ENCODE measurements at places on chromosomes 16 and 17. TPM values are rescaled to one million over a fixed set of nuclear protein-coding genes. Genes with fewer than 3 reads are reported as not detected.

Gene KRTAP4-9
- total RNA-seq: not detected

Gene SLC5A10
- not detected for total RNA-seq

Gene PIK3R5
- total RNA-seq: 2.5 TPM

Gene SRCIN1
- 10.5 TPM for total RNA-seq

Gene POLDIP2
- 78.0 TPM for total RNA-seq

Gene KRTAP1-1
- not detected for total RNA-seq

Gene PRAC1
- total RNA-seq: not detected

Gene SKAP1
- 12.4 TPM for total RNA-seq

Gene ZP2
- total RNA-seq: not detected

Gene CCDC78
- total RNA-seq: 22.9 TPM

DNA sequence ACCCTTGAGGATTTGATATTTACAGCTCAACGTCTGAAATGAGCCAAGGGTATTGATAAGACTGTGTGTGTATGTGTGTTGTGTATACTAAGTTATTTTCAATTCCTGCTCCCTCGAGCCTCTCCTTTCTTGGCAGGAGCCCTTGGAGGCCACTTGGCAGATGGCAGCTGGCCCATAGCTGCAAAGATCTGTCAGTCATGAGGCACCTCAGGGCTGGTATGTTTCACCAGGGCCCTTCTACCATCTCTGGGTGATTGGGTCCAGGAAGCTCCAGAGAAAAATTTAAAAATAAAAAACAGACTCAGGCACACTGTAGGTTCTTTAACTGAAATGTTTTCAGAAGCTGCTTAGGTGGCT is 355.7 kb downstream of the HAPSTR1 start:
- no peak overlapping the region for H3K27ac ChIP-seq
- DNase-seq: no peak
- H3K4me3 ChIP-seq: no peak overlapping the region
- no peaks in the 10 kb centered on the region for H3K36me3 ChIP-seq
- no peaks in the 10 kb centered on the region for H3K4me1 ChIP-seq
- H3K27me3 ChIP-seq: peaks cover 10% of the 10 kb centered on the region

- no peak overlapping the region for H3K27ac ChIP-seq
- H3K36me3 ChIP-seq: no peaks in the 10 kb centered on the region
- H3K27me3 ChIP-seq: no peaks in the 10 kb centered on the region
- peaks cover 4% of the 10 kb centered on the region for H3K4me1 ChIP-seq
Observed at GRCh38 chr16:86390335-86390734, 120.0 kb upstream of the FOXF1 start.

GRCh38 chr17:43578699-43579565 is 32.8 kb upstream of the ETV4 start:
- H3K4me1 ChIP-seq: no peaks in the 10 kb centered on the region
- DNase-seq: no peak
- no peaks in the 10 kb centered on the region for H3K36me3 ChIP-seq
- H3K4me3 ChIP-seq: no peak overlapping the region

DNA sequence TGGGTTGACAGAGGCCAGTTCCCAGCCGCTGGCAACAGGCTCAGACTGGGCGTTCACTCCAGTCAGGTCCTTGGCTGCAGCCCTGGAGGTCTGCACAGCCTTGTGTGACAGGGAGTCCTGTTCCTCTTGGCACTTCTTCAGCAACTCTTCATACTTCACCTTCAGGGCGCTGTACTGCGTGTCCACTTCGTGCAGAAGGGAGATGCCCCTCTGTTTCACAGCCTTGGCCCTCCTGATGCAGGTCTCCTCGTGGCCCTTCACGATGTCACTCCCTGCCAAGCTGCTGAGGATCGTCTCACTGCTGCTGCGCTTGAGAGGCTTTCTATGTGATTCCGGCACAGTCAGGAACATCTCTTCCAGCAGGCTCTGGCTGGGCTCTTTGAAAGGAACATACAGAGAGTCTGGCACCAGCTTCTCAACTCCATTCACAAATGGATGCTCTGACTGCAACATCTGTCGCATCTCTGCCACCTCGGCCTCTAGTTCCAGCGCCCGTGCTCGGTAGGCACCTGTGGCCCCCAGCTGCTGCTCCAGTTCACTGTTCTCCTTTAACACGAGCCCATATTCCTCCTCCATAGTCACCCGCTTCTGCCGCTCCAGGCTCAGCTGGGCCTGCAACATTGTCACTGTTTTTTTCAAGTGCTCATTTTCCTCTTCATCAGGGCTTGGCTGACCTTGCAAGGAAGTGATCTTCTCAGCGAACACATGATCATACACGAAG is 27.2 kb downstream of the CDR2 start:
- no peak for DNase-seq
- no peak overlapping the region for H3K27ac ChIP-seq
- H3K4me1 ChIP-seq: no peaks in the 10 kb centered on the region
- peaks cover 15% of the 10 kb centered on the region for H3K36me3 ChIP-seq
- H3K27me3 ChIP-seq: no peaks in the 10 kb centered on the region

GRCh38 chr17:34567691-34568465 is 11.5 kb upstream of the TMEM132E start:
- no peak overlapping the region for H3K27ac ChIP-seq
- H3K27me3 ChIP-seq: peaks cover 71% of the 10 kb centered on the region
- no peaks in the 10 kb centered on the region for H3K36me3 ChIP-seq
- H3K4me3 ChIP-seq: no peak overlapping the region

DNA sequence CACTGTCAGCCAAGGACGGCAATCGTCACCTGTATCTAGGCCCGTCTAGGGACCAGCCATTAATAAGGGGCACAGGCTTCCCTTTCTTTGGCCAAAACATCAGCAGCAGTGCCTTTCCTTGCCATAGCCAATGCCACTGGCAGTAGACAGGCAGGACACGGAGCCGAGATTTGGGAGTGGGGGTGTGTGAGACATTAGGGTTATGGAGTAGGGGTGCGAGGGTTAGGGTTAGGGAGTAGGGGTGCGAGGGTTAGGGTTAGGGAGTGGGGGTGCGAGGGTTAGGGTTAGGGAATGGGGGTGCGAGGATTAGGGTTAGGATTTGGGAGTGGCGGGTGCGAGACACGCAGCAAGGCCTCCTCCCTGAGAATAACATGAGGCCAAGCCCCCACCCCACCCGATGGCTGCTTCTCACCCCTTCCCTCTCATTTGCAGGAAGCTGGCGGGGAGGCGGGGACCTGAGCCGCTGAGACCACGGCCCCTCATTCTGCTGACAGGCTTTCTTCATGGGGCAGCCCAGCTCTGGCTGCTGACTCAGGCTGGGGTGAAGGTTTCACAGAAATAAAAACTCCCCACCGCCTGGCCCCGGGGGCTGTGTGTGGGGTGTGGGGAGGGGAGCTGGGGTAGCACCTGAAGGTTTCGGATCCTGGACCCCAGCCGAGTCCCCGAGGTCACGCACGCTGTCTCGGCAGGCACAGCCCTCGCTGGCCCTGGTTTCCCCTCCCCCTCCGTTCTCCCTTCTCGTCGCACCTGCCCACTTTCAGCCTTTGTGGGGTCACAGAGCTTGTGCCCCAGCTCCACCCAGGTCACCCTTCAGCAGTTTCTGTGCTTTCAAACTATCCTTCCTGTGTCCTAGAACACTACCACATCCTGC is 93.8 kb downstream of the PGS1 start:
- H3K36me3 ChIP-seq: no peaks in the 10 kb centered on the region
- no peaks in the 10 kb centered on the region for H3K27me3 ChIP-seq
- H3K27ac ChIP-seq: no peak overlapping the region
- no peaks in the 10 kb centered on the region for H3K4me1 ChIP-seq
- DNase-seq: no peak

- 0 out of 2 replicates have a peak, but pooled peaks cover 3% of the 10 kb centered on the region for H3K36me3 ChIP-seq
- no peak for DNase-seq
- no peak overlapping the region for H3K27ac ChIP-seq
- H3K4me1 ChIP-seq: peaks cover 41% of the 10 kb centered on the region
Observed at GRCh38 chr17:19348806-19349205, 13.7 kb downstream of the B9D1 start.

- peaks cover 8% of the 10 kb centered on the region for H3K4me1 ChIP-seq
- no peaks in the 10 kb centered on the region for H3K36me3 ChIP-seq
- H3K27ac ChIP-seq: no peak overlapping the region
Observed at GRCh38 chr17:39018267-39019134, 51.3 kb upstream of the FBXO47 start.

GRCh38 chr16:89949756-89950155 is 1.2 kb downstream of the DEF8 start:
- no peak for DNase-seq
- 0 out of 2 replicates have a peak, but pooled peaks cover 3% of the 10 kb centered on the region for H3K36me3 ChIP-seq
- peaks cover 32% of the 10 kb centered on the region for H3K4me1 ChIP-seq
- H3K4me3 ChIP-seq: peak overlapping the region; percentile 67

GRCh38 chr17:31433811-31434726 is 42.6 kb downstream of the RAB11FIP4 start:
- H3K4me3 ChIP-seq: no peak overlapping the region
- no peaks in the 10 kb centered on the region for H3K27me3 ChIP-seq
- peaks cover 5% of the 10 kb centered on the region for H3K4me1 ChIP-seq
- no peak for DNase-seq

- peak overlapping the region; percentile 86 for H3K4me3 ChIP-seq
- H3K36me3 ChIP-seq: no peaks in the 10 kb centered on the region
- H3K4me1 ChIP-seq: peaks cover 18% of the 10 kb centered on the region
- no peak for DNase-seq
- H3K27me3 ChIP-seq: no peaks in the 10 kb centered on the region
Observed at GRCh38 chr17:49361129-49361901, 735 bp downstream of the ZNF652 start.

- peaks cover 16% of the 10 kb centered on the region for H3K36me3 ChIP-seq
- H3K27me3 ChIP-seq: no peaks in the 10 kb centered on the region
- DNase-seq: no peak
- peak overlapping the region; percentile 14 for H3K27ac ChIP-seq
- no peak overlapping the region for H3K4me3 ChIP-seq
Observed at GRCh38 chr17:75842963-75843576, 1.1 kb downstream of the UNC13D start.

- DNase-seq: no peak
- peaks cover 2% of the 10 kb centered on the region for H3K4me1 ChIP-seq
- H3K27me3 ChIP-seq: no peaks in the 10 kb centered on the region
- H3K4me3 ChIP-seq: no peak overlapping the region
Observed at GRCh38 chr16:57118461-57119084, 26.2 kb downstream of the CPNE2 start.

- H3K27ac ChIP-seq: no peak overlapping the region
- no peaks in the 10 kb centered on the region for H3K4me1 ChIP-seq
- H3K4me3 ChIP-seq: no peak overlapping the region
- no peaks in the 10 kb centered on the region for H3K36me3 ChIP-seq
- DNase-seq: no peak
- no peaks in the 10 kb centered on the region for H3K27me3 ChIP-seq
Observed at GRCh38 chr17:73132085-73132492, 32.7 kb upstream of the SSTR2 start.

GRCh38 chr16:20899477-20900298 is 470 bp downstream of the DCUN1D3 start:
- H3K27me3 ChIP-seq: no peaks in the 10 kb centered on the region
- H3K4me3 ChIP-seq: peak overlapping the region; percentile 88
- no peak for DNase-seq
- H3K4me1 ChIP-seq: peaks cover 39% of the 10 kb centered on the region
- peak overlapping the region; percentile 51 for H3K27ac ChIP-seq

DNA sequence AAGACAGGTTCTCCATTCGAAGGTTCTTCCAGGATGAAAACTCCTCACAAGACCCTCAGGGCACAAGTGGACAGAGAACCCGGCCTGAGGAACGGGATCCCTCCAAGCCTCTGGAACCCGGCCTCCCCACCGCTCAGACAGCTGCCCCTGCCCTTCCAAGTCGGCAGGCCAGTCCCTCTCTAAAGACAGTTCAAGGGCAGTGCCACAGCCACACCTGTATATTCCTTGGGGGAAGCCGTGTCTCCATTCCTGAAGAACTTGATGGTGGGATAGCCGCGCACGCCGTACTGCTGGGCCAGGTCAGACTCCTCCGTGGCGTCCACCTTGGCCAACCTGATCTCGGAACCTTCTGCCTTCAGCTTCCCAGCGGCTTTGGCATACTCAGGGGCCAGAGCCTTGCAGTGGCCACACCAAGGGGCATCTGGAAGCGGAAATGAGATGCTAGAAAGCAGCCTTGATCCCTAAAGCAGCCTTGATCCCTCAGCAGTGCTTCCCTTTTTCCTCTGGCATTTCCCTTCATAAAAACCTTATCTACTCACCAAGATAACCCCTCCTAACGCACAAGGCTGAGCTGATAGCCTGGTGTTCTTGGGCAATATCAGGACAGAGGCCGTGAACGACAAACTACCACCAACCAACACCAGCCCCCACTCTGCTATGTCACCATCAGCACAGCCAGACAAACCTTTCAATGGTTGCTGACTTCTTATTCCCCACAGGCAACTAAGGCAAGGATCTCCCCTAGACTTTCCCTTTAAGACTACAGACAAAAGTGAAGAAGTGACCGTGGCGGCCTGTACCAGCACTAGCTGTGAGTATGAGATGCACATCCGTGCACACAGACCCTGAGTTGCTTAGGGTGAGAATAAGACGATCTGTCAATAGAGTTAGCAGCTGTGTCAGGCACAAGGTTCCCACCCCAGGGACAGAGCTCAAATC is 1.1 kb downstream of the P4HB start:
- no peaks in the 10 kb centered on the region for H3K27me3 ChIP-seq
- DNase-seq: no peak
- H3K36me3 ChIP-seq: peaks cover 35% of the 10 kb centered on the region
- H3K4me3 ChIP-seq: peak overlapping the region; percentile 92
- H3K27ac ChIP-seq: peak overlapping the region; percentile 94

GRCh38 chr16:47829850-47830600 is 325.8 kb downstream of the ABCC12 start:
- no peaks in the 10 kb centered on the region for H3K4me1 ChIP-seq
- H3K27me3 ChIP-seq: no peaks in the 10 kb centered on the region
- H3K36me3 ChIP-seq: no peaks in the 10 kb centered on the region
- no peak for DNase-seq
- H3K27ac ChIP-seq: no peak overlapping the region

DNA sequence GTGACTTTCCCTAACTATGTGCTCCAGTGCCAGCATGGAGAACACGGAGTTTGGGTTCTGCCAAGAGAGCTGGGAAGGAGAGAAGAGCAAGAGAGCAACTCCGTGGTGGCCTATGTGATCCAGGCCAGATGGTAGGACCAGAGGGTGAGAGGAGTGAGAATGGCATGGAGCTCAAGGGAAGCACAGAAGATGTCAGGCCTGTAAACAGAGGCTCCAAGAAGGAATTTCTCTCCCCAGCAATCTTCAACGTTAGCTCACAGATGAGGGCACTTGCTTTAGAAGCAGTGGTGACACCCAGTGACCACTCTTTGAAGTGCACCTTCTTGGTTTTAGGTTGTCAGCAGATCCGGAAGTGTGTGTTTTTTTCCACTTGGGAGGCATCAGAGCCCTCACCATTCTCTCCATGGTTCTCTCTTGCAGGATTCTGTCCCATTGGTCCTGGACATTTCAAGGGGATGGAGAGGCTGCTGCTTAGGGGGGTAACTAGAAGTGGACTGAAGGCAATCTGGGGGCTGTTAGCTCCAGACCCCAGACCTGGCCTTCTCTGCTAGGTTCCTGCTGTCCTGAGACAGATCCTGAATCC is 18.1 kb upstream of the TMEM98 start:
- DNase-seq: peak; percentile 78
- no peak overlapping the region for H3K4me3 ChIP-seq
- no peak overlapping the region for H3K27ac ChIP-seq
- H3K4me1 ChIP-seq: no peaks in the 10 kb centered on the region
- no peaks in the 10 kb centered on the region for H3K27me3 ChIP-seq

DNA sequence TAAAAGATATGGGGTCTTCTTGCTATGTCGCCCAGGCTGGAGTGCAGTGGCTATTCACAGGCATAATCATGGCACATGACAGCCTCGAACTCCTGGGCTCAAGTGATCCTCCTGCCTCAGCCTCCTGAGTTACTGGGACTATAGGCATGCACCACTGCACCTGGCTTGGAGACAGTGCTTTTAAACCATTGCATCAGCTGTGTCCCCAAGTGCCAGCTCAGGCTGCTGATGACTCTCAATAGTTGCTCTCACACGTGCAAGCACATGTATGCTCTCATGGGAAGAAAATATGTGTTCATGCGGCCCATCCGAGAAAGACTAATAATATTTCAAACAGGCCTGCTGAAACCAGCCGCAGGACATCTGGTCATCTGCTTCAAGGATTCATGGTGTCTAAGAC is 8.8 kb downstream of the CCL16 start:
- H3K4me3 ChIP-seq: no peak overlapping the region
- H3K4me1 ChIP-seq: no peaks in the 10 kb centered on the region
- DNase-seq: no peak
- no peak overlapping the region for H3K27ac ChIP-seq
